ENCODE measurements at places on chromosomes 4 and X. TPM values are rescaled to one million over a fixed set of nuclear protein-coding genes. Genes with fewer than 3 reads are reported as not detected.

CENPVL2 gene
- 1.6 TPM for total RNA-seq

FDCSP gene
- total RNA-seq: not detected

ZNF157 gene
- 1.4 TPM for total RNA-seq

OTUD6A gene
- total RNA-seq: not detected

PCDH11X gene
- total RNA-seq: 1.9 TPM

GRCh38 chr4:54541426-54542118 lies 116.2 kb upstream of the KIT start:
- peaks cover 2% of the 10 kb centered on the region for H3K27me3 ChIP-seq
- H3K27ac ChIP-seq: peak overlapping the region; percentile 72
- H3K36me3 ChIP-seq: no peaks in the 10 kb centered on the region
- no peak overlapping the region for H3K4me3 ChIP-seq
- peaks cover 33% of the 10 kb centered on the region for H3K4me1 ChIP-seq
- no peak for DNase-seq

DNA sequence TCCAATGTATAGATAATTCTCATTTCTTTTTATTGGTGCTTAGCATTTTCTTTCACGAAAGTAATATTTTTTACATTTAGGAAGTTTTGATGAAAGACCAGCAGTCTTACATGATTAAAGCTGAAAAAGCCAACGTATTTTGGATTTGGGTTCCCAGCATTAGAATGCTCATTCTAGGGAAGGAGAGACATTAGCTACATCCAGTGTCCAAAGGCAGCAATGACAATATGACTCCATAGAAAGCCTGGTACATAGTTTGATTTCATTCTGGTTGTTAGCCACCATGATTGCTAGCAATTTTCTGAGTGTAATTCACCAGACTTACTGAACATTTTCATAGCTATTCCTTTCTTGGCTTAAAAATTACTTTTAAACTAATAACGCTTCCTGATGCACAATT lies 1397.5 kb downstream of the PCDH7 start:
- H3K36me3 ChIP-seq: no peaks in the 10 kb centered on the region
- DNase-seq: no peak
- H3K4me1 ChIP-seq: peaks cover 6% of the 10 kb centered on the region

- H3K36me3 ChIP-seq: no peaks in the 10 kb centered on the region
- no peak for DNase-seq
- peak within 1 kb of the TSS; percentile 91 for H3K27ac ChIP-seq
- no peaks in the 10 kb centered on the region for H3K27me3 ChIP-seq
- peak within 1 kb of the TSS; percentile 74 for H3K4me3 ChIP-seq
Measured at GRCh38 chr4:40196724-40197281, at the start of gene RHOH. Gene RHOH, plus strand, starts transcription at chr4:40197031. Its CDS starts 46,356 bp downstream, at chr4:40243387.

DNA sequence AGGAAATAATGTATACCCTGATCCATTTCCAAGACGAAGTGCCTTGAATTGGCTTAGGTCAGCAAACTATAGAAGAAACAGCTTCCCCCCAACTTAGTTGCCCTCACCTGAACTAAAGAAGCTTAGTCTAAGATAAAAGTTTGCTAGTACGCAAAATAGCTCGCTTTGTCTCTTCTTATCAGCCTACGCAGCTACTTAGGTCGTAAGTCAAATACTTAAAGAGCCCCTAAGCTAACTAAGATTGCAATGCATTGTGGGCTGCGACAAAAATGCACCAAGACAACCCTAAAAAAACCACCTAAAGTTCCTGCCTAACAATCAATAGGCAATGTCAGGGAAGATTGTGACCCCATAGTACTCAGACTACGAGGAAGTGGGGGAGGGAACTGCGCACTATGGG lies 12.8 kb downstream of the CLNK start:
- H3K36me3 ChIP-seq: no peaks in the 10 kb centered on the region
- no peak overlapping the region for H3K27ac ChIP-seq
- H3K27me3 ChIP-seq: no peaks in the 10 kb centered on the region
- no peak overlapping the region for H3K4me3 ChIP-seq
- no peak for DNase-seq

GRCh38 chr4:19596342-19596741 lies 655.4 kb upstream of the SLIT2 start:
- H3K36me3 ChIP-seq: no peaks in the 10 kb centered on the region
- no peak overlapping the region for H3K4me3 ChIP-seq
- H3K27ac ChIP-seq: no peak overlapping the region
- no peak for DNase-seq
- no peaks in the 10 kb centered on the region for H3K4me1 ChIP-seq

All from neural crest cell (in vitro differentiated cells).